ENCODE measurements at places on chromosomes 13 and 19.

- DNase-seq = peak; percentile 51
Observed at GRCh38 chr13:28137596-28137995, 749 bp upstream of the PAN3 start.

DNA sequence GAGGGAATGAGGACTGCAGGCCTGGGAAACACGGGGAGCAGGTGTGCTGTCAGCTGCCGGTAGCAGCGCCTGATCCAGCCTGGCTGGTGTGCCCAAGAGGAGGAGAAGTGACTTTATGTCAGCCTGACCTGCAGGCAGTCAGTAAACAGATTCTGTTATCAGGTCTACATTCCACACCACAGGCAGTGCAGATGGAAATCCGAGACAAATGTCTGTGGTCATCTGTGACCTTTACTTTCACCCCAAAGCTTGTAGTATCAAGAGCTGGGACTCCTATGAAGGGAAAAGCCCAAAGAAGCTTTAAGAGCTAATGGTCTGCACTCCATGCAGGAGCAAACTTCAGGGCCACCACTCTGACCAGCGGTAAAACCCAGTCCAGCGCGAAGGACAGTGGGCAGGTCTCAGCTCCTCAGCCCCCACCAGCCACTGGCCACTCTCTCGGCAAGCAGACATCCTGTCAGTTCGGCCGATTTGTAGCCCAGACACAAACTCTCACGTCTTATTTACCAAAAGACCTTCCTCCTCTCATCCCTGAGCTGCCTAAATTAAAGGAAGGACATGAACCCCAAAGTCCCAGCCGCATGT, 7.7 kb downstream of the EPS15L1 start:
- no peak for DNase-seq

DNA sequence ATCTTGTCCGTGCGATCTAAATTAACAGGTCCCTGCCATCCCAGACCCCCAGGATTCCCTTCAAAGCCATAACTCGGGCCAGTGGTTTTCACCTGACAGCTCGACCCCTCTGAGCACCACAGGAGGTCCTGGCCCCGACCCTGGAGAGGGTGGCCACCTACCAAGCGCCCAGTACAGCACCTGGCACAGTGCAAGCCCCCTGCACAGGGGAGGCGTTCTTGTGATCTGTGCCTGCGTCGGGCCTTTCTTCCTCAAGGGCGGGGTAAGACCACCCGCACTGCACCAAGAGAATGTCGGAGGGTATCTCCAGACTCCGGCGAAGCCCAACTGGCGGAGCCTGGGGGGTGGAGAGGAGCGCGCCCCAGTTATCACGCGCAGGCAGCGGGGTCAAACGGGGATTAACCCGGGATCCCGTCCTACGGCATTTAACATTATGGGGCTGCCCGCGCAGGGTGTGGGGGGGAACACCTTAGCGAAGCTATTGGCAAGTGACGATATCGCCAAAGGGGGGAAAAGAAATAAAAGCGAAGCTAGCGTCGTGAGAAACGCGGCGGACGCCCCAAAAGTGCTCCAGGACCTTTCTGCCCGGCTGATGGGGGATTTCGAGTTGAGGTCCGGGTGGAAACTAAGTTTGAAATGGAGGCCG, 1.3 kb upstream of the HNRNPL start:
- no peak for DNase-seq

DNA sequence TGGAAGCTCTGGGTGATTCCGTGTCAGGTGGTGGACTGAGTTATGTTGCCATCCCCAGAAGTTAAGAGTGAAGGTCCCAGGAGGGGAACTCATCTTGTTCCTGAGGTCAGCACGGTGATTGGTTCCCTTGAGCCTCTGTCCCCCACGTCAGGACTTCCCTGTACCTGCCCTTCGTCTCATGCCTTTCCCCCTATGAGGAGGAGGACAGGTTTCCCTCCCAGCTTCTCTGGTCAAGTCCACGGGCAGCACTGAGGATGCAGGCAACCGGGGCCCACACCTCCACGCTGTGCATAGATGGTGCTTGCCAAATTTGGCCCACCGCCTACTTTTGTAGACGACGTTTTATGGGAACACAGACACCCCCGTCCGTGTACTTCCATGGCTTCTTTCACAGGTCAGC, 42.7 kb downstream of the TEX29 start:
- no peak for DNase-seq

All from NCI-H2081 treated with DMSO at 0.1 percent for 48 hours (cell line).